ENCODE measurements at places on chromosomes 1 and 21.

GRCh38 chr1:213457733-213458132 is 406.7 kb downstream of the RPS6KC1 start:
- no peak for DNase-seq

DNA sequence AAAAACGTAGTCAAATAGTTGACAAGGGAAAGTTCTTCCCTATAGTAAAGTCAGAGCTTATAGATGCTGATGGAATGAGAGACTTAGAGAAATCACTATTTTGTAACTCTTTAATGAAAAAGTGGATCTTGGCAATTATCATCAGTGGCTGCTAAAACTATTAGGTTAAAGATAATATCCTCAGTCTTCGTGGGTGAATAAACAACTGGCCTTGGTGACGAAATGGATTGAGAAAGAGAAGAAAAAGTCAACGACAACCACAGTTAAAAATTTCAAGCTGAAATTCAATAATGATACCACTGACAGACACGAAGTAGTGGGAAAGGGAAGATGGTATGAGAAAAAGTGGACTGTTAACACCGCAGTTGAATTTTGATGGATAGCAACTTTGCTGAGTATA is 90.0 kb upstream of the GNG4 start:
- no peak for DNase-seq

DNA sequence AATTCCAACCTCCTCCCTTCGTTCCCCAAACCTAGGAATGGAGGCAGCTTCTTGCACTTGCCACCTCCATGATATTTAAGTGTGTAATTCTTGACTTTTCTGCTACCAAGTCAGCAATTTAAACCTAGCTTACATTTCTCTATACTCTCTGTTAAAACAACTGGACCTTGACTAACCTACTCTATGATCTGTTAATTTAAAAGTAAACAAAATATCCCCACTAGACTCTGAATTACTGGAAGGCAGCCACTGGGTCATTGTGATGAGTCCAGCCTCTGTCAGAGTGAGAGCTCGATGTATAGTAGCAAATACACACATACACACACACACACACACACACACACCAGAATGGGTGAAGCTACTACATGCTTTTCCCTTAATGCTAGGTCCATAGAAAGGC is 40.0 kb upstream of the DHCR24 start:
- DNase-seq, result no peak

GRCh38 chr1:163367721-163368120 is 46.0 kb downstream of the NUF2 start:
- DNase-seq, result no peak

GRCh38 chr1:91759076-91759475 is 126.9 kb downstream of the TGFBR3 start:
- no peak for DNase-seq

DNA sequence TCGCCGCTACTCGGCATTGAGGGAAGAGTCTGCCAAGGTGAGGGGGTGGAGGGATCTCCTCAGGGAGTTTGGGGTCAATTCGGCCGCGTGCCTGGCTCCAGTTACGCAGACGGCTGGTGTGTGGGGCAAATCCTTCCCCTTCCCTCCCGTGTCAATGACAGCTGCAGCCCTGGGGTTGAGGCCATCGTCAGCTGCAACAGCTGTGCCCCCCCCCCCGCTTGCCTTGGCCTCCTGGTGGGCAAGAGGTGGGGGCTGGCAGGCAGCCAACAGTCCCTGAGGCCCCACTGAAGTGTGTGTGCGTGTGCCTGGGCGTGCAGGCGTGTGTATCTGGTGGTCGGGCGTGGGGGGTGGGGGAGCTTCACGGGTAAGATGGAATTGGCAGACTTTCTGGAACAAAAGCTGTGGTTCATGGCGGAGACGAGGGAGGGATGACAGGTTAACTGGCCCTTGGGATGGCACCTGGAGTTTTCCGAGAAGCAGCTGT is 25.6 kb downstream of the PPFIA4 start:
- DNase-seq, result no peak

- DNase-seq, result peak; percentile 65
These were observed 31.4 kb upstream of the TARDBP start for GRCh38 chr1:10980841-10981727.

DNA sequence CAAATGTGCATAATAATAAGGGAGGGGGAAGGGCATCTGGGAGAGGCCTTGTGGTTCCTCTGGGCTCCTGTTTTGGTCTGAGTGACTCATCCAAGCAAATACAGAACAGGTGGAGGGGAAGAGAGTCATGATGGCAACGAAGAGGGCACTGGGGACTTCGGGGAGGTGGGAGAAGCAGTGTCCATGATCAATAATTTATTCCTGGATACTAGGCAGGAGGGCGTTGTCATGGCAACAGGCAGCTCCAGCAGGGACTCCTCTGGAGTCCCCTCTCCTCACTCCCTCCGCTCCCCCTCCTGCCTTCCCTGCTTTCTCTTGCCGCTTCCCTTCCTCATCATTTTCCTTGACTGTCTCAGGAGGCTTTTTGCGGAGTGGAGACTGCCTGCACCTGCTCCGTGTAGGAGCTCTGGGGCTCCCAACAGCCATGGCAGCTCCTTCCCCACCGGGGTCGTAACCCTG is 12.3 kb upstream of the NFASC start:
- DNase-seq, result no peak

DNA sequence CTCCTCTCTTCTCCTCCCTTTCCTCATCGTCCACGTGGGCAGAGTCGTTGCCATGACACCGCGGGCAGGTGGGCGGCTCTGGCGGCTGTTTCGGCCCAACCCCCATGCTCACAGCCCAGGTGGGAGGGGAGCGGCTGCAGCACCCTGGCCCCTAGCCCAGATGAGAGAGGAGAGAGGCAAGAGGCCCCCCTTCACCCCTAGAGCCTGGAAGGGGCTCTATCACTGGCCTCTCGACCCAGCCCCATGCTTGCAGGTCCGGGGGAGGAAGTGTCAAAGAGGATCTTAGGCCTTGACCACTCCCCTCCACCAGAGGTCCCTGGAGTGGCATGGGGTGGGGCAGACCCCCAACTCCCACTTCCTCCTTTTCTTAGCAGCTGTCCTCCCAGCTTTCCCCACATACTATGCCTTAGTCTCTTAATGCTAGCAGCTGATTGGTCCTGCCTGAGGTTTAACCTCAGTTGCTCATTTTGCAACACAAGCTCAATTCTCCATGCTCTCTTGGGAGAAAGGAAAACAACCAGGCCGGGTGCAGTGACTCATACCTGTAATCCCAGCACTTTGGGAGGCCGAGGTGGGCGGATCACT is 10.4 kb downstream of the DLGAP3 start:
- peak; percentile 44 for DNase-seq

DNA sequence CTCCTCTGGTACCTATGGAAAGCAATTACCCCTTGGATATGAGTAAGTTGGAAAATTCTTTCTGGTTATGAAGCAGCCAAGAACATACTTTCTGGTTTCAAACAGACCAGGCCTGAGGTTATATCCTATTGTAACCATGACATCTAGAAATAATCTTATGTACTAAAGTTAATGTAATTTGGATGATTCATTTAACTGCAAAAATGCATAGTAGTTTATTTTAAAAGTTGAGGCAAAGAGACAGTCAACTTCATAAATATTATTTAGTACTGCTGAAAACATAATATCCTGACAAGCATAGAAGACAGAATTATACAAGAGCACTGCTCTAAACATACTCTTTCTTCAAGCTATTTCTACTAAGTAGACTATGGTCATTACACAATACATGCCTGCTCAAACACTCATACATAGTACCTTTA is 25.5 kb downstream of the ODF2L start:
- DNase-seq, result no peak

- DNase-seq, result no peak
These were observed 166.1 kb upstream of the DPYD start for GRCh38 chr1:98086796-98087441.

DNA sequence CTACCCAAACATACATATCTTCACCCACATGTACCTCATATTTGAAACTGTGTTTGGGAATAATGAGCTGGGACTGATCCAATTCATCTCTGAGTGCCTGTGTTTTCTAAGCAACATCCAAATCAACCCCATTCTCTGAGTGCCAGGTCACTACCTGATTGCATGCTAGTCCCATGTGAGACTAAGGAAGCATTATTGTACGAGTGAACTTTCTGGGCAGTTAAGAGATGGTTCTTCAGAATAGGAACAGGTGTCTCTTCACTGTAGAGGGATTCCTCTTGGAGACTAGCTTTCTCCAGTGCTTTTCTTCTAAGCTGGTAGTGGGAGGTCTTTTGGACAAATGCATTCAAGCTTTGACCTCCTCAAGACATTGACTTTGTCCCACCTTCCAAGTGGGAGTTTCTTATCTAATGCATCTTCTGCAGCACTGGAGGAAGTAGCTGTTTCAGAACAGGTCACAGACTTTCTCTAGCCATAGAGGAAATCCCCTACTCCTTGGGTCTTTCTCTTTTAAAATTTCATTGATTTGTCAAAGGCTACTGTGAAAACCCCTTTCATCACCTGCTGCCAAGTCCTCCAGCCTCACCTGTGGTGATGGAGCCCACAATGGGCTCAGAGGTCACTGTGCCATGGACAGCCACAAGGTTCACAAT is 172.0 kb upstream of the KIAA0040 start:
- DNase-seq, result no peak

GRCh38 chr1:241551759-241552638 is 19.8 kb downstream of the KMO start:
- DNase-seq, result peak; percentile 56

DNA sequence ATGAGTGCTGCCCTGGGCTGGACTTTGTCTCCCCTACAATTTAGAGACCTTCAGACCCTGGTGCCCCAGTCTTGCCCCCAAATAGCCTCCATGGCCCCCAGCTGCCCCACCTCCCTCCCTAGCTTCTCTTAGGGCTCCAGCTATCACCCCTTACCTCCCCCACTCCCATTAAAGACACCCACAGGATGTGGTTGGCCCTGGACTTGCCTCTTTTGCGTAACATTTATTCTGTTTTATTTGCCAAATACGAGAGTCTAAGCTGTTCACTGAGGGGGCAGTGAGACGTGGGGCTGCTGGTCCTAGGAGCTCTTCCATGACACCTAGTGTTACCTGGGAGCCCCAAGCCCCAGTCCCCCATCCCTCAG is 4.5 kb downstream of the ZC3H12A start:
- no peak for DNase-seq

DNA sequence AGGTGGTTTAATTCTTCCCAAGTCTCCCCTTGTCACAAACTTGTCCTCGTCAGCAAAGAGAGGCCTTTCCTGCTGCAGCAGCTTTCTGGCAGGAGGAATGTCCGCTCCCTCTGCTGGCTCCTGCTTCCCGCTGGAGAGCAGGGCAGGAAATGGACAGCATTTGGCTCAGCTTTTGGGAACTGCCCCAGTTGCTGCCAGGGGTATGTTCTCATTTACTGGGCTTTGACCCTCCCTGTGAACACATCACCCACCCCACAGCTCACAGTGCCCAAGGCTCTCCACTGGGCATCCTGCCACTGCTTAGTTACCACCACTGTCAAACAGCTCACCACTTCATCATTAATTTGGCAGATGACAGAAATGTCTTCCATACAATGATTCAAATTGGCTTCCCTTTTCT is 75.4 kb downstream of the MRPL37 start:
- DNase-seq, result peak; percentile 82

- DNase-seq, result no peak
These were observed 56.1 kb downstream of the SLAMF6 start for GRCh38 chr1:160466961-160467360.

DNA sequence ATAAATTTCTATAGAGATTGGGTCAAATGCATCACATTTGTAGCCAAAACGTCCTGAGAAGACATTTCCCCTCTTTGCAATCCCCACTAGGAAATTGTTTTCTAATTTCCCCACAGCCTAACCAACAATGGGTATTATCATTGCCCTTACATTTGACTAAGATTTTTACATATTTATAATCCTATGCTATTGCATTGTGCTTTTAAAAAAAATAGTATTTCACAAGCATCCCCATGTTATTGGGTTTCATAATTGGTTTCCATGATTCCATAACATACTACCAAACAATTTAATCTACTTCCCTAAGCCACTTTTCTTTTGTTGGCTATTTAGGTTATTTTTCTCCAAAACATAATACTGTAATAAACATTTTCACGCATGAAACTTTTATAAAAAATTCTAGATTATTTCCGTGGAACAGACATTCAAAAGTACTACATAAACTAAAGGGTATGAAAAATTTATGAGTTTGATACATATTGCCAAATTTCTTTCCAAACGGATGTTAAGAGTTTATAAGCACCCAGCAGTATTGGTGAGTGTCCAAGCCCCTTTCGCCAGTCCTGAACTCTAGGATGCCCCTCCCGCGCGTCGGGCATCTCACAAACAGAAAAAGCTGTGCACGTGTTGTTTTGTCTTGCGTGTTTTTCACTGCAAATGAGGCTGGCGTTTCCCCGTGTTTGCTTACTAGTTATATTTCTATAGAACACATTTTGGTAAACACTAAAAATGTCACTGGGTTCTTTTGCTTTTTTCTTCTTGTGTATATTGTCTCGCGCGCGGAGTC is 2.0 kb upstream of the LHX4 start:
- no peak for DNase-seq

DNA sequence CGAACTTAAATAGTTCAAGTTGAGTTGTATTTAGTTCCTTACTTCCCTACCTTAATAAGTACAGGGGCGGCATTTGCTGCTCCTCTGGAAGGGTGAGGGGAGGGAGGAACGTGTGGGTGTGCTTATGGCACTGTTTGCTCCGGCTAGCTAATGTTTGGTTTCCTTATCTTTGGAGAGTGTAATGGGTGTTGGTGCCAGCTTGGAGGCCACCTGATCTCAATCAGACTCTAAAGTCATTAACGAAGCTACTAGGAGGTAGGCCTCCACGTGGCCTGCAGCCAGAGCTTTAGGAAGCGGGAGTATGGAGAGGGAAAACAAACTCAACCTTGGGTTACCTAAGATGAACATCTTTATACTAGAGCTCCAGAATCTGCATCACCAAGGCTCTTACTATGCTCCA is 43.0 kb upstream of the RAP1A start:
- no peak for DNase-seq

- no peak for DNase-seq
These were observed 2.9 kb upstream of the SYDE2 start for GRCh38 chr1:85203573-85204171.

GRCh38 chr1:79069828-79070227 is 63.3 kb upstream of the ADGRL4 start:
- no peak for DNase-seq

DNA sequence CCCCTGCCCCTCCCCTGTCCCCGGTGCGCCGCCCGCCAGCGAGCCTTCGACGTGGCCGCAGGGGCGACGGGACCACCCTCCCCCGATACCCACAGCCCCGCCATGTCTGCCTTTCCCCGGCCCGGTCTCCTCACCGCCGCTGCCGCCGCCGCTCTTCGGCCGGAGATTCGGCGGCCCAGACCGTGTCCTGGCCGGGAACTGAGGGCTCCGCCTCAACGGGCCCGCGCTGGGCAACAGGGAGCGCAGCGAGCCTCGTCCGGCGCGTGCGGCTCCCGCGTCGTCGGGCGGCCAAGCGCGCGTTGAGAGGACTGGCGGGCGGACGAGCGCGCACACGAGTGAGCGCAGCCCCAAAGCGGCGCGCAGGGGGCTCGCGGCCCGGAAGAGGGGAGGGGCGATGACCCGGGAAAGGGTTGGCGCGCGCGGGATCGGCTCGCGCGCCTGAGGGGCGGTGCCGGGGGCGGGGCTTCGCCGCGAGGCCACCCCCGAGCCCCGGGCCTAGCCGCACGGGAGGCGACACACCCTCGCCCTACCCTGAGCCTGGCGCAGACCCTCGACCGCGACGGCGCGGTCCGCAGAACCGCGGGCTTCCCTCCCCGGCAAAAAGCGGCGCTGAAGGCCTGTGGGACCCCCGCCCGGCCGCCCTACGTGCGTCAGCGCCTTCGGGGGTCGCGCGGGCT is at the start of gene BTG3:
BTG3 (minus strand) TSS at position 337 of the 677 bp plus-strand sequence. CDS start 3,757 bp downstream, outside the sequence.
- peak; percentile 87 for DNase-seq

- no peak for DNase-seq
These were observed 227.2 kb downstream of the KCNJ6 start for GRCh38 chr21:37688952-37689659.
